Natural killer cell (primary cell): ENCODE measurements at places on chromosomes 1 and 21. TPM values are rescaled to one million over a fixed set of nuclear protein-coding genes. Genes with fewer than 3 reads are reported as not detected.

The OR6N1 gene
- not detected for total RNA-seq

The SPRR2B gene
- not detected for total RNA-seq

The SELP gene
- 5.4 TPM for total RNA-seq

The CLDN14 gene
- not detected for total RNA-seq

The LCE3E gene
- total RNA-seq = not detected

The PTGFR gene
- not detected for total RNA-seq

- H3K4me3 ChIP-seq = peak overlapping the region; percentile 52
- no peak for DNase-seq
- peaks cover 8% of the 10 kb centered on the region for H3K36me3 ChIP-seq
- H3K4me1 ChIP-seq = peaks cover 33% of the 10 kb centered on the region
- no peaks in the 10 kb centered on the region for H3K27me3 ChIP-seq
Observed at GRCh38 chr1:156766298-156767100, 836 bp upstream of the PRCC start.

DNA sequence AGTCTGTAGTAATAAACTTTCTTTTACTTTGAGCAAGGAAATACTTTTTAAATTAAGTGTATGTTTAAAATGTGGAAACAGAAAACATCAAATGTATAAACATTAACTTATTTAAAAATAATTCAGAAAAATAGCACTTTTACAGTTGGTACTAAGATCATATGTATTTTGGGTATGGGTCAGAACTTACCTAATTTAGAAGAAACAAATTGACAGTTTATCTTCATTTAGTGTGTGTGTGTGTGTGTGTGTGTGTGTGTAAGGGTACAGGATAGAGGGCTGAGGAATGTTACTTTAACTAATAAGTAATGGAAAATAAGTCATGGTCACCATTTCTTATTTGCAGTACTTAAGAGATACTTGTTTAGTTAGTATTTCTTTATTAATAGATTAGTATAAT is 3.3 kb downstream of the MAN1A2 start:
- DNase-seq = no peak
- H3K4me1 ChIP-seq = peaks cover 11% of the 10 kb centered on the region
- H3K36me3 ChIP-seq = no peaks in the 10 kb centered on the region
- H3K27me3 ChIP-seq = no peaks in the 10 kb centered on the region

DNA sequence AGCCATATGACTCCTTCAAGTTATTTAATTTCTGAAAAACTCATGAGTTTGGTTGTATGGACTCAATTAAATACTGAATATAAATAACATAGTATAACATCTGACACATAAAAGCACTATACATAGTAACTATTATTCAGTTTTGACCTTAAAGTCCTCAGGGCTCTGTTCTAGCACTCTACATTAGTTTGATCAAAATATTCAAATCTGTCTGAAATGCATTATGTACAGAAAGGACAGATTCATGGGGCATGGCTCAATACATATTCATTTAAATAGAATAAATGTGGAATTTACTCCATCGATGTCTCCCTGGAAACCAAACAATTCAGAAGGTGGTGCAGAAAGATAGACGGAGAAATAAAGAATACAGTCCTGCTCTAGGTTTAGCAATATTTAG is 49.1 kb downstream of the RBM11 start:
- DNase-seq = no peak
- no peaks in the 10 kb centered on the region for H3K36me3 ChIP-seq
- H3K27me3 ChIP-seq = peaks cover 2% of the 10 kb centered on the region
- H3K4me3 ChIP-seq = no peak overlapping the region
- no peaks in the 10 kb centered on the region for H3K4me1 ChIP-seq
- H3K27ac ChIP-seq = no peak overlapping the region

DNA sequence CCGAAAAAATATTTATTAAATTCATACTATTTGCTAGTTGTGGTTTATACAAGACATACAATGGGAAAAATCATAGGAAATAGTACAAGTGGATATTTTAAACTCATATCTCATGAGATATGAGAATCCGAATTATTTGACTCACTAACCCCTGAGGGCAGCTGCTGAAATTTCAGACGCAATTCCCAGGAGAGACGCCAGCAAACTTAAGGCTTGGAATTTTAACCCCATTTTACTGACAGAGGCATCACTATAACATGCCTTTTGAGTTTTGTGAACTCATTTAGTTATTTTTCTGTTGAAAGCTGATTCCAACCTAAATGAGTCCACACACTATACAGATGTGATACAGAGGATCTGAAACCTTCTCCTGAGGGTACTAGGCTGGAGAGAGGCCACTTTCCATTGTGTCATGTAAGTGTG is 5.9 kb upstream of the MROH9 start:
- H3K27ac ChIP-seq = no peak overlapping the region
- no peaks in the 10 kb centered on the region for H3K4me1 ChIP-seq
- no peaks in the 10 kb centered on the region for H3K27me3 ChIP-seq
- H3K36me3 ChIP-seq = no peaks in the 10 kb centered on the region

GRCh38 chr1:69706473-69706872 is 138.8 kb downstream of the LRRC7 start:
- H3K4me1 ChIP-seq = no peaks in the 10 kb centered on the region
- no peak overlapping the region for H3K27ac ChIP-seq
- H3K4me3 ChIP-seq = no peak overlapping the region
- H3K36me3 ChIP-seq = no peaks in the 10 kb centered on the region
- no peaks in the 10 kb centered on the region for H3K27me3 ChIP-seq

DNA sequence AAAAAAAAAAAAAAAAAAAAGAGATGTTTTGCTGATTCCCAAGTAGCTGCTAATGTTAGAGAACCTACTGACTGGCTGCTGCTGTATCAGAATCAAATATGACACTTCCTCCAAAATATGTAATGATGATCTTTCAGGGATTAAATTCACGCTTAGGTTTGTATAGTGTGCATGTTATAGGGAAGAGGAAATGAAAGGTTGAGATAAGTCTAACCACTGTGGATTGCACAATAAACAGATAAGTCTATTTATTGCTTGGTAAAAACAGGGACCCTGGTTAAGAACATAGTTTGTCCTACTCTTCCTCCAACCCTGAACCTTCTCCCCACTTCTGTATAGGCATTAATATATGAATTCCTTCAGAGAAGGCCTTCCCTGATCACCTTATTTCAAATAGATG is 13.2 kb downstream of the RC3H1 start:
- no peaks in the 10 kb centered on the region for H3K27me3 ChIP-seq
- no peak for DNase-seq
- no peak overlapping the region for H3K27ac ChIP-seq
- H3K36me3 ChIP-seq = peaks cover 4% of the 10 kb centered on the region

DNA sequence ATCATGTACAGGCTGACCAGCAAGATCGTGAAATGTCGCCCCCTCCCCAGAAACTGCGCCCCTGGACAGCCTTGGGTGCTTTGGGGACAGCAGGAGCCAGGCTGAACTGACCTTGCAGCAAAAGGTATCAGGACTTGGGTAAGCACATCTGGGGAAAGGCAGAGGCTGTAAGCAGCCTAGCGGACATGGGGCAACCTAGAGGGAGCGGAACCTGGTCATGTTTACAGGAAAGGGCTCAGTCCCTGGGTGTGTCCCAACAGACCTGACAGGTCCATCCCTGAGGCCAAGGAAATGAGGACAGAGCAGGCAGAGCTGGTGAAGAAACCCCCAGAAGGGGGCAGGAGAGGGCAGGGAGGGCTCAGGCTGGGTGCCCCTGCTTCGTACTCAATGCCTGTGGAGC is 3.1 kb upstream of the S100A8 start:
- H3K36me3 ChIP-seq = no peaks in the 10 kb centered on the region
- no peak for DNase-seq
- H3K27me3 ChIP-seq = no peaks in the 10 kb centered on the region
- H3K27ac ChIP-seq = no peak overlapping the region

DNA sequence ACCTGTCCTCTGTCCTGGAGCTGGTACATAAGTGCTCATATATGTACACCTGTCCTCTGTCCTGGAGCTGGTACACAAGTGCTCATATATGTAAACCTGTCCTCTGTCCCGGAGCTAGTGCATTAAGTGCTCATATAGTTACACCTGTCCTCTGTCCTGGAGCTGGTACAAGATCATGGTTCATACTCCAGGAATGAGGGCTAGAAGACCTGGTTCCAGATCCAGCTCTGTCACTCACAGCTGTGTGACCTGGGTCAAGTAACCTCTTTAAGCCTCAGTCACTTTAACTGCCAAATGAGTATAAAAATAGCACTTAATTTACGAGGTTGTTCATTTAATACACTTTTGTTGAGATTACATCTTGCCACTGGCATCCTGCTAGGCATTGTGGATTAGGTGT is 28.0 kb downstream of the SMYD3 start:
- no peak for DNase-seq
- no peaks in the 10 kb centered on the region for H3K4me1 ChIP-seq
- H3K27ac ChIP-seq = no peak overlapping the region
- no peaks in the 10 kb centered on the region for H3K27me3 ChIP-seq

GRCh38 chr21:39120876-39121599 is 62.2 kb downstream of the PSMG1 start:
- no peaks in the 10 kb centered on the region for H3K36me3 ChIP-seq
- H3K4me3 ChIP-seq = no peak overlapping the region
- H3K27me3 ChIP-seq = no peaks in the 10 kb centered on the region
- H3K4me1 ChIP-seq = peaks cover 13% of the 10 kb centered on the region
- no peak for DNase-seq

DNA sequence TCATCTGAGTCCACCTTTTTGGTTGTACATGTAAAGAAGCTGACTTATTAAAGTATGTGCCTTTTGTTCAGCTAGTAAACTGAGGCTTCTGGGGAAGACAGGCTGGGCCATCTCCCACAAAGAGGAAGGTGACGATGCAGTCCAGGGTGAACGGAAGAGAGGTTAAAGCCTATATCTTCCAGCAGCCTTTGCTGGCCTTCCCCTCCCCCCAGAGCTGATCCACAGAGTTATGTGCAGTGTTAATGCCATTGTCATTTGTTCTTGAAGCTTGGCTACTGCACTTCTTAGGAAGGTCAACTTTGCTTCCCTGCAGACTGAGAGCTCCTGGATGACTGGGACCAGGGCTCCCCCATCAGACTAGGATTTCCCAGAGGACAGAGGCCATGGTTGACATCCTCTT is 2.2 kb downstream of the SLC30A2 start:
- DNase-seq = no peak
- H3K4me3 ChIP-seq = no peak overlapping the region
- no peak overlapping the region for H3K27ac ChIP-seq
- peaks cover 23% of the 10 kb centered on the region for H3K27me3 ChIP-seq
- no peaks in the 10 kb centered on the region for H3K36me3 ChIP-seq
- no peaks in the 10 kb centered on the region for H3K4me1 ChIP-seq

- H3K27ac ChIP-seq = no peak overlapping the region
- DNase-seq = no peak
- no peaks in the 10 kb centered on the region for H3K27me3 ChIP-seq
Observed at GRCh38 chr1:62875676-62876075, 91.7 kb downstream of the ATG4C start.

DNA sequence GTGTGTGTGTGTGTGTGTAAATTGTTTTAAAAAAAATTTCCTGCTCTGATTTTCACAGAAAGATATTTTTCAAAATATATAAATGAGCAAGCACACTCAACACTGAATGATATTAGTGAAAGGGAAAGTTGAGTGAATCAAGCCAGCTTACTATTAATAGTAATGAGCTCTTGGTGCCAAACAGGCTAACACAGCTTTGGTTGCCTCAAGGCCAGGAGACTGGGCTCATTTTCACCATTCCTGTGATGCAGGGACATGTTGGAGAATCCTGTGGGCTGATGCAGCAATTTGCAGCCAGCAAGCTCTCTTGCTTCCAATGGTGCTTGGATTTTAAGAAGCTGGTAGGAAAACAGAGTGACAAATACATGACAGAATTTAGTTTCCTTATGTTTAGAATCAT is 30.2 kb downstream of the PLA2G4A start:
- no peak overlapping the region for H3K27ac ChIP-seq
- H3K4me1 ChIP-seq = no peaks in the 10 kb centered on the region
- no peak overlapping the region for H3K4me3 ChIP-seq
- no peak for DNase-seq
- H3K36me3 ChIP-seq = no peaks in the 10 kb centered on the region

- H3K4me1 ChIP-seq = no peaks in the 10 kb centered on the region
- H3K4me3 ChIP-seq = no peak overlapping the region
- no peaks in the 10 kb centered on the region for H3K27me3 ChIP-seq
- no peak overlapping the region for H3K27ac ChIP-seq
- peaks cover 5% of the 10 kb centered on the region for H3K36me3 ChIP-seq
- DNase-seq = no peak
Observed at GRCh38 chr1:50538476-50538875, 115.2 kb upstream of the DMRTA2 start.

DNA sequence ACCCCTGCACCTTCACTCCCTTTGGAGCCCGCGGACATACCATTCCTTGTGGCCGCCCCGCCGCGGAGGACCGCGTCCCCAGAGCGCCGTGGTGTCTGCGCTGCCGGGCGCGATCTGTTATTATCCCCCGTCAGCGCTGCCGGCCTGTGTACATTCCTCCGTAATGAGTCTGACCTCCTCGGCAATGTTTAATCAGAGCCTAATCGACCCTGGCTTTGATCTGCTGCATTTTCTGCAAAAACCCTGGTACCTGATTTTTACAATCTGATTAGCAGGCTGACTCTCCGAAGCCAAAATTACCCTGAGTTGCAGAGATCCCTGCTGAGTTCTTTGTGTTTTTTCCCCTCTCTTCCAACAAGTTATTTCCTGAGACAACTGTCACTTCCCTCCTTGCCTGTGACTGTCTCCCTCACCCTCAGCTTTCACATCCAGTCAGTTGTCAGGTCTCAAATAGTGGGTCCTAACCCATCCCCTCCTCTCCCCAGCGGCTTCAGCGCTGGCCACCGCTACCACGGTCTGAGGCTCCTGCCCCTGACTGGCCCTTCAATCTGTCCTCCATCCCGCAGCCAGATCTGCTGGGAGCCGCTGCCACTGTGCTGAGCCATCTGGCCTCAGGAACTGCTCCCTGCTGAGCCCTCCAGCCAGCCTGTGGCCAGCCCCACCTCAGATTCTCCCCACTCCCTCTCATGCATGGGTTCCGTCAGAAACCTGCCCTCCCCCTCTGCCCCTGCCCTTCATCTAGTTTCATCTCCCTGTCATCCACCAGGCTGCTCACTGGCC is 53.5 kb downstream of the GLIS1 start:
- H3K4me1 ChIP-seq = peaks cover 3% of the 10 kb centered on the region
- no peaks in the 10 kb centered on the region for H3K36me3 ChIP-seq
- no peak for DNase-seq
- no peak overlapping the region for H3K4me3 ChIP-seq
- H3K27me3 ChIP-seq = no peaks in the 10 kb centered on the region
- H3K27ac ChIP-seq = no peak overlapping the region

DNA sequence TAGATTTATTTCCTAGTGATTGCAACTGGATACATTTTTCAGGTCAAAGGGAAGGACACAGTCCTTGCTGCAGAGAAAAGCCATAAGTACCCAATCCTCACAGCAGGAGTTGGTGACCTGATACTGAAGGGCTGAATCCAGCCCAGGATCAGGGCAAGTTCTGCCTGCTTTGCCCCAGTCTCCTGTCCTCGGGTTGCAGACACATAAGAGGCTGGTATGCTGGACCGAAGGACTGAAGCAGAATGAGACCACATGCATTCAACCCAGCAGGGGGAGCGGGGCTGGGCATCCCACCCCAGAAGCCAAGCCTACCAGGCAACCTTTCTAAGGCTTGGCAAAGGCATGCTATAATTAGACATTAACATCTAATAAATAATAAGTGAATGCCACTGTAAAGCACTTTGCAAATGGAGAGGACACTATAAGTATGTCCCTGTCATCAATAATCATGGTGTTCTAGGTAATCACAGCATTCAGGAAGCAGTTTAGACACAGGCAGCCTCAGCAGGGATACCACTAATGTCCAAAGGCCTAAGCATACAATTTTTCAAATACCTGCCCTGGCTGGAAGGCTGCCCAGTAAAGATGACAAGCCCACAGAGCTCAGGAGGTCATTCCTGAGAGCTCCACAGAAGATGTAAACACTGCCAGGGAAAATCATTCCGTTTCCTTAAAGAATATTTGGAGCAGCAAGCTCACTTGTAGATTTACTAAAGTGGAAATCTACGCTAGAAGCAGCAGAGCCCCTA is 47.6 kb downstream of the KRTAP19-8 start:
- H3K4me1 ChIP-seq = no peaks in the 10 kb centered on the region
- H3K27me3 ChIP-seq = no peaks in the 10 kb centered on the region
- no peaks in the 10 kb centered on the region for H3K36me3 ChIP-seq
- no peak overlapping the region for H3K4me3 ChIP-seq
